ENCODE measurements at places on chromosomes 5 and 9.

- ATAC-seq = peak; percentile 48
Observed at GRCh38 chr5:32499261-32499660, 54.7 kb upstream of the ZFR start.

DNA sequence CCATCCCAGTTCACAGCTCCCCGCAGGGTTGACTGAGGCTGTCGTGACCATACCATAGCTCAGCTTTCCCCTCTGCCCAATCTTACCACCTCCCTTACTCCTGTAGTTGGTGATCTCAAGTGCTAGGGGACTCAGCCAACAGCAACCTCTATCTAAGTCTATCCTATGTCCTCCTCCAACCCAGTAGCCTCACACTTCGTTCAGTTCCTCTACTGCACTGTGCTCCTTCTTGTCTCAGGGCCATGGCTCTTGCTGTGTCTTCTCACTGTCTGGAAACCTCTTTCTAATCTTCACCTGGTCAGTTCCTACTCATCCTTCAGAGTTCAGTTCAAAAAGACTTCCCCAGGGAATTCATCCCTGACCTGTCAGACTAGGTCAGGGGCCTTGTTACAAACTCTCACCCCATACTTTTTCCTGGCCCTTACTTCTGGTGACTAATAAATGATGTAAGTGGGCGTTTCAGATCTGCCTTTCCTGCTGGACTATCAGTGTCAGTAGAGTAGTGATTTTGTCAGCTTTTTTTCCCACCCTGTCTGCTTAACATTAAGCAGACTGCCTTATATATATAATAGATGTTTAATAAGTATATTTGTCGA, 53.6 kb upstream of the NR3C1 start:
- ATAC-seq = peak; percentile 27

- no peak for ATAC-seq
Observed at GRCh38 chr9:134564431-134565170, 77.0 kb upstream of the COL5A1 start.

- no peak for ATAC-seq
Observed at GRCh38 chr9:95864852-95865580, 10.5 kb upstream of the ERCC6L2 start.
